ENCODE measurements at places on chromosomes 11 and 22. TPM values are rescaled to one million over a fixed set of nuclear protein-coding genes. Genes with fewer than 3 reads are reported as not detected.
A peak's percentile ranks its signal among the peaks of the same experiment; 100 is the strongest.

DNA sequence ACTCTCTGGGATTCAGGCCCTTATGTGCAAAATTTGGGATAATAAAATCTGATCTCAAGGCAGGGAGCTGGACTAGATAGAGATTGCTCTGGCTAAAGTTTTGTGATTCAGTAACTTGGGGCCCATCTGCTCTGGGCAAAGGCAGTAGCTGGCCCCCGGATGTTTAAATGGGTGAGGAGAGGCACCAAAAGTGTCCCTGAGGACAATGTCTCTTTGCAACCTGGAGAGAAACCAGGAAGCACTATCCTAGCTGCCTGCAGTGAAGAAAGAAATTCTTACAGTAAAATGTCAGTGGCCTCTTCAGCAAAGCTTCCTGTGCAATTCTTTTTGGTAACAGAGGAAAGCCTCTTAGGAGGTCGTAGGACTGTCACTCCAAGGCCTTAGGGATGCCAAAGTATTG, 54.6 kb upstream of the BARX2 start:
- DNase-seq, result no peak

GRCh38 chr11:122100756-122101080, 15.3 kb downstream of the BLID start:
- peak; percentile 68 for DNase-seq

- no peak for DNase-seq
Observed at GRCh38 chr11:13101644-13102512, 92.8 kb downstream of the RASSF10 start.

GRCh38 chr22:45529971-45530575, 27.4 kb downstream of the FBLN1 start:
- DNase-seq, result peak; percentile 94

GRCh38 chr11:64124147-64124546, 41.8 kb downstream of the MACROD1 start:
- no peak for DNase-seq

- DNase-seq, result no peak
Observed at GRCh38 chr22:45337536-45337935, 27.8 kb downstream of the FAM118A start.

GRCh38 chr11:15645201-15645600, 530.5 kb downstream of the INSC start:
- no peak for DNase-seq

Gene SLC43A1
- 10.0 TPM for total RNA-seq

Gene CCDC15
- 2.0 TPM for total RNA-seq

Gene F2
- total RNA-seq, result not detected

Gene AGBL2
- total RNA-seq, result 0.56 TPM

Gene NCF4
- not detected for total RNA-seq
